ENCODE measurements at places on chromosomes 7 and 10.

DNA sequence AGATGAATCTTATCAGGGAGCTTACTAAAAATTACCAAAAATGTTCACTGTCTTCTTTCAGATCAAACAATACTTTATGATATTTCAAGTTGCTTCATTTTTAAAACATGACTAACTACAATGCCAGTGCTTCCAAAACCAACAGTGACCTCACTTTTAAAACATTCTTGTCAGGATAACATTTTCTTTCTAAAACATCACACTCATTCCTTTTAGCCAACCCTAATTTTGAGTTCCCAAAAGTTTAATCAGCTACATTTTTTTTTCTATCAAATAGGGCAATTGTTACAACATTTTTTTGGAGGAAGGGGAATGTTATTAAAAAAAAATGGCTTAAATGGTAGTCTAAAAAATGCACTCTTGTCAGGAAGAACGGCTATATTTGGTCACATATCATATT lies 37.3 kb downstream of the RTKN2 start:
- no peak for DNase-seq

DNA sequence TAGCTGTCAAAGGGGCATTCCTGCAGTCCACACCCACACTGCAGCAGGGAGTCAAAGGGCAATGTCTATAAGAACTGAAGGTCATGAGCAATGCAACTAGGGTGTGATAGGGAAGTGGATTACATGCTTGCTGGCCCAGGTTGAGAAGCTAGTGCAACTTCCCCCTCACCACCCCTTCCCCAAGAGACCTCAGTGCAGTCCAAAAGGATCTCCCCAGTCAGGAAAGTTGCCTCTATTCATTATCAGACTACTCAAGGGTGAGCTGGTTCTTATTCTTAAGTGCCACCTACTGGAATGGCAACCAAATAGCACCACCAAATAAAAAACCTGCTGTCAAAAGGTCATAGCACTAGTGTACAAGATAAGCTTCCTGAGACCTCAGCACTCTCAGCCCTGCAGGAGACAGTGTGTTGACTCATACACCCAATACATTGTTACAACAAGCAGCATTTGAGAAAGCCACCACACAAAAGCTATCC lies 28.2 kb downstream of the MTERF1 start:
- peak; percentile 57 for DNase-seq

GRCh38 chr7:142516038-142516501 lies 233.2 kb upstream of the PRSS1 start:
- peak; percentile 63 for DNase-seq

DNA sequence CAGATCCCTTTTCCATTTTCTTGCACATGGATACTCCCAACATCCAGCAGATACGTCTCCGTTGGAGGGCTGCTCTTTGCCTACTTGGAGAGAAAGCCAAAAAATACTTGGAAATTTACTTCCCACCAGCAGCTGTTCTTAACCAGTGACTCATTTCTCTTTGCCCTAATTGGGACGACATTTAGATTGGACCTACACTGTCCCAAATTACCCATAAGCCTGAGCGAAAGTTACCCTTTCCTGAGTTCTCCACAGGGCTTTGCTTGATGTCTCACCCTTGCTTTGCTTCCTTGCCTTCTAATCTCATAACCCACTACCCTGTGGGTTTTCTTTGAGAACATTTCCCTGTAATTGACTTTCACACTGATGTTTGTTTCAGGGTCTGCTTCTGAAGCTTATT lies 48.1 kb downstream of the SAMD8 start:
- no peak for DNase-seq

DNA sequence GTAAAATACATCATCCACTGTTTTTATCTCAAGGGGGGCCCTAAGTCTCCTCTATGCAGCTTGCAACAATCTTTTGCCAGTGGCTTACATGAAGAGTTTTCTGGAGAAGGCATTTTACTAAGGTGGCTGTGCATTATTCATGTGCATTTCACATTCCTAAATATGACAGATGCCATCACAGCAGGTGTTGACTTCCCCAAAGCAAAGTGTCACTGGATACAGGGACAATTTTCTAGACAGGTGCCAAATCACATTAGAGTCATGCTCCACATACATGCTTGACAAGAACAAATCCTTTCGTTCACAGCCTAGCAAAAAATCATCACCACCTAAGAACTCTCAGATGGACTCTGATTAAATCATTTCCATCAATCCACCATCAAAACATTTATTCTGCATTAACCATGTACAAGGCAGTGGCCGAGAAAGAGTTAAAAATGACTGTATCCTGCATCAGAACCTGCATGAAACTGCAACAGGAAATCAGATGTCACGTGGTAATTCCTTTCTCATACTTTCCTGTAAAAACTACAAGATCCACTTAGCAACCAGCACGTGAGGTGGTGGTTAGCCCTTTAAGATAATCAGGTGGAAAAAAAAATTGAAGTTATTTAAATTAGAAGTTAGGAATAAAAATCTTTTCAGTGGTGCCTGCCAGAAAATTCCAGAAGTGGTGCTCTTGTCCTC lies 88.2 kb upstream of the AFAP1L2 start:
- DNase-seq = no peak

DNA sequence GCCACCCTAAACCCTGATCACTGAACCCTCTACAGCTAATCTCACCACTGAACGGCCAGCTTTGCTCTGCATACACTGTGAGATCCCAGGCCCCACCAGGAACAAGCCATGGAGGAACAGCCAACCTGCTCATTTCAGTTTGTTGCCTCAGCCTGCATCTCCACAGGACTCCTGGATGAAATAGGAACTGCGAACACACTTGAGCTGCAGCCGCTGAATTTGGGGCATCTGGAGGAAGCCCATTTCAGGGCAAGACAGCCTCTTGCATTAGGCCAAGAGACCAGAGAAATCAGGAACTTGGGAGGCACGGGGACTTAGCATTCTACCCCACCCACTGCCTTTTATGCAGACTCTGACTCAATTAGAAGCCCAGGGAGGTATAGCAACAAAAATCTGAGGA lies 14.5 kb upstream of the EGR2 start:
- DNase-seq = peak; percentile 89

DNA sequence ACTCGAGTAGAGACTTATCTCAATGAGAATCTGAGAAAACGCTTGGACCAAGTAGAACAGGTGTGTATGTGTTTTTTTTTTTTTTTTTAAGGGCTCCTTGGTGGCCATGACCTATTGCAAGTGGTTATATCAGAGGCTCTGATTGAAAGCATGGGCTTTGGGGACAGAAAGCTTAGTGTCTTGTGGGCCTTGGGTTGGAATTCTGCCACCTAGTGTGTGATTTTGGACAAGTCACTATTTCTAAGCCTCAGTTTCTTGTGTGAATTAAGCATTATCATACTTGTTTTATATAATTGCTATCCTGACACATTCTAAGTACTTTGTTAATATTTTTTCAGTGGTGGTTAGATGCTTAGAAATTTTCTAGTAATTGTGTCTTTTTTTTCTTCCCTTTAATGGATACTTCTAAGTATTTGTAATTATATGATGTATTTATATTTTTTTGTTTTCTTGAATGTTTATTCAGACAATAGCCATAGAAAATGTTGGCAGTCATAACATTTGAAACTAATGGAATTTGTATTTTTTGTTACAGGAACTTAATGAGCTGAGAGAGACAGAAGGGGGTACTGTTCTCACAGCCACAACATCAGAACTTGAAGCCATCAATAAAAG lies 33.1 kb downstream of the SMC3 start:
- peak; percentile 62 for DNase-seq

Data from inflammatory macrophage (primary cell).